Activated CD4-positive, CD25-positive, alpha-beta regulatory T cell (primary cell): ENCODE measurements at places on chromosomes 13 and 19.

DNA sequence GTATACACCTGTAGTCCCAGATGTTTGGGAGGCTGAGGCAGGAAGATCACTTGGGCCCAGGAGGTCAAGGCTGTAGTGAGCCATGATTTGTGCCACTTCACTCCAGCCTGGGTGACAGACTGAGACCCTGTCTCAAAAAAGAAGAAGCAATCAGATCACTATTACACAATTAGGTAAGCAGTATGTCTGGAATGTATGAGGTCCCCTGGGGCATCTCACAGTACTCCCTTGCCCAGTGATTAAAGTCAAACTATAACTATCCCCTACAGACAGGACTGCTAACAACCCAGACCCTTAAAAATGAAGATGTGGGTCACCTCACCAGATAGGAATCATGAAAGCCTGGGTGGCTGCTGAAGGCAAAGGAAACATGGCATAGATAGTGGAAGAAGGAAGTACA, 9.4 kb upstream of the PAN3 start:
- DNase-seq, result no peak

GRCh38 chr13:28611654-28612131, 47.2 kb upstream of the POMP start:
- no peak for DNase-seq

GRCh38 chr13:94333131-94333820, 146.2 kb downstream of the DCT start:
- DNase-seq, result no peak

GRCh38 chr13:32316501-32316900, 1.2 kb downstream of the BRCA2 start:
- no peak for DNase-seq

- DNase-seq, result no peak
These were observed 1.1 kb downstream of the UBXN6 start for GRCh38 chr19:4456476-4456842.
